ENCODE measurements at places on chromosomes 7 and 10.

- no peak for DNase-seq
These were observed 1212.3 kb downstream of the NXPH1 start for GRCh38 chr7:9645756-9646155.

- no peak for DNase-seq
These were observed 13.7 kb downstream of the DRGX start for GRCh38 chr10:49382226-49382625.

DNA sequence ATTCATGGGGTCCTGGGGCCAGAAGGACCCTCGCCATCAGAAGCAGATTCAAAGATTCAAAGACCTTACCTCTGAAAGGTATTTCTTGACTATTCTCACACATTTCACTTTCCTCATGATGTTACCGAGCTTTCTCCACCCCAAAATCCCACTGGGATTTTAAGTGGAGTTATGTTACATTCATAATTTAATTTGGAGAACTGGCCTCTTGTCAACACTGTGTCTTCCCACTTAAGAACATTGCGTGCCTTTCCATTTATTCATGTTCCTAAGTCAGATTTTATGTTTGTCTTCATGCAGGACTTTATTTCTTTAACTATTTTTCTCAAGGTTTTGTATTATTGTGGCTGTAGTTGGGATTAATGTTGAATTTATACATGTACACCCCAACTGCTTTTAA, 123.5 kb upstream of the BMPER start:
- no peak for DNase-seq

DNA sequence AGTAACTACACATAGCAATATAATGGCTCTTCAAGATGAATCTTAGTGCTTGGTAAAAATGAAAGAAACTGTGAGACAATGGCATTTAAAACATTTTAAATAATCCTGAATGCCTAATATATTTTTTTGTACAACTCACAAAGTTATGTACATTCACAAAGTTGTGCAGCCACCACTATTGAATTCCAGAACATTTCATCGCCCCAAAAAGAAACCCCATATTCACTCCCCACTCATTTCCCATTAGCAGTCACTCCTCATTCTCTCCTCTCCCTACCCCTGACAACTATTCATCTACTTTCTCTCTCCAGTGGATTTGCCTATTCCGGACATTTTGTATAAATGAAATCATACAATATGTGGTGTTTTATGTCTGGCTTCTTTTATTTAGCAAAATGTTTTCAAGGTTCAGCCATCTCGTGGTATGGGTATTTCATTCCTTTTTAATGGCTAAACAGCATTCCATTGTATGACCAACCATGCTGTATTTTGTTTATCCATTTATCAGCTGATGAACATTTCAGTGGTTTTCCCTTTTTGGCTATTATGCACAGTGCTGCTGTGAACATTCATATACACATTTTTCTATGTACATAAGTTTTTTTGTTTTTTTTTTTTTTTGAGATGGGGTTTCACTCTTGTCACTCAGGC, 34.7 kb downstream of the ENTPD7 start:
- no peak for DNase-seq

DNA sequence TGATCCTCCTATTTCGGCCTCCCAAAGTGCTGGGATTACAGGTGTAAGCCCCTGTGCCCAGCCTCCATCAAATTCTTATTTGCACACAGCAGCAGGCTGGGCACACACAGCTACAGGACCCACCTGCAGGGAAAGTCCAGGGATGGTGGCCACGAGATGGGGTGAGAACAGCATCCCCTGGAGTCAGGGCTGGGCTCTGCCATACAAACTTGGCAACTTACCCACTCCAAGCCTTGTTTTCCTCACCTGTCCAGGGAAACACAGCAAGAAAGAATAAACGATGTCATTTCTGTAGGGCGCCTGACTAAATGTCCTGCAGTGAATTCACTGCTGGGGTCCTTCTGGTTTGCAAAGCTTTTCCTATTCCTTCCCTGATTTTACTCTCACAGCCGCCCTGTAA, 5.5 kb downstream of the MYH16 start:
- no peak for DNase-seq

DNA sequence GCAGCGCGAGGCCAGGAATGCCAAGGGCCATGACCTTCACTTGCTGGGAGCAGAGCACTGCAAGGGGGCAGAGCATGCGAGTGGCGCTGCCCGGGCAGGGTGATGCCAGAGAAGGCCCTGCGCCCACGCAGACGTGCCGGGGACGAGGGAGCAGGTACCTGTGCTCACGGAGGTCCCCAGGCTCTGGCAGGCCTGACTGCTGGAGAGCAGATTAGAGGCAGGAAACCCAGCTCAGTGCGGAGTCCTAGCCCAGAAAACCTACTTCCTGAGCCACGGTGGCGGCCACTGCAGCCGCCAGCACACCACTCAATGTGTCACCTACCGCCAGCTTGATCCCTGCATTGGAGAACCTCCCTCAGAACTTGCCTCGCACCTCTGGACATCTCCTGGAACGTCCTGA, 148.4 kb downstream of the MAD1L1 start:
- DNase-seq, result no peak

- no peak for DNase-seq
These were observed 506.4 kb upstream of the C7orf33 start for GRCh38 chr7:148084138-148084537.

GRCh38 chr7:6360841-6361240, 86.9 kb downstream of the DAGLB start:
- no peak for DNase-seq

GRCh38 chr10:77400033-77400432, 237.6 kb downstream of the KCNMA1 start:
- DNase-seq, result no peak

- no peak for DNase-seq
These were observed 2.0 kb downstream of the ZNF503 start for GRCh38 chr10:75399461-75400162.

DNA sequence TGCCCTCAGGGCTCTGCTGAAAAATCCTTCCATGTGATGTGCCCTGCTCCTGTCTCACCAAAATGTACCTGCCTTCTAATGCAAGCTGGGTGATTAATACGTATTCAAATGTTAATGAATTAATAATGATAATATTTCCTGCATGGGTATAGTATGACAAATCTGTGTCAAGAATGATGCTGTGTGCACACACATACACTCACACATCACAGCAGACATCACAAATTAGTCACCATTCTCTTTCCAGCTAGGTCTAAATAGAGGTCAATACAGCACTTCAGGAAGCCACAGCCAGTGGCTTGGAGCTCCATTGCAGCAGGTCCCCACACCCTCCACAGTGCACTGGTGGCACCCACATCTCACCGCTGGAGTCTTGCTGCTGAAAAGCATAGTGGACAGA, 681.2 kb upstream of the NRP1 start:
- DNase-seq, result no peak

DNA sequence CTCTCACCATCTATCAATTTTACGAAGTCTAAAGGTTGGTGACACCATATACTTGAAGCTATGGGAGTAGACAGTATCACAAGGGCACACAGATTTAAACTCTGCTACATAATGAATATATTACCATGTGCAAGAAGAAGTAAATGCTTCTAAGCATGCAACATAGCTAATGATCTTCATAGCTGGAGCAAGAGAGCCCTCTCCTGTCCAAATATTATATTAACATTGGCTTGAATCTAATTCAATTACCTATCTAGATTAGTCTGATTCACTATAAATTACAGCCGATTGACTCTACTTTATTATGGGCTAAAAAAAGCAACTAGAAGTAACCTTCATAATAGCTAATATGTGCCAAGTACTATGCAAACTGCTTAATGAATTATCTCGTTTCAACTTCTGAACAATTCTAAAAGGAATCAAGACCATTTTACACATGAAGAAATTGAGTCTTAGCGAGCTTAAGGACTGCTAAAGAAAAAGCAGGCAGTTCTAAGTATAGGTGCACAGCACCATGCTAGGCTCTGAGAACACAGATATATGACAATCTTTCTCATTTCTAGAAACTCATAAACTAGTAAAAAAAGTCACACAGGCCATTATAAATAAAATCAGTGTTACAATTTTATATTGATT, 21.9 kb downstream of the FRA10AC1 start:
- no peak for DNase-seq

DNA sequence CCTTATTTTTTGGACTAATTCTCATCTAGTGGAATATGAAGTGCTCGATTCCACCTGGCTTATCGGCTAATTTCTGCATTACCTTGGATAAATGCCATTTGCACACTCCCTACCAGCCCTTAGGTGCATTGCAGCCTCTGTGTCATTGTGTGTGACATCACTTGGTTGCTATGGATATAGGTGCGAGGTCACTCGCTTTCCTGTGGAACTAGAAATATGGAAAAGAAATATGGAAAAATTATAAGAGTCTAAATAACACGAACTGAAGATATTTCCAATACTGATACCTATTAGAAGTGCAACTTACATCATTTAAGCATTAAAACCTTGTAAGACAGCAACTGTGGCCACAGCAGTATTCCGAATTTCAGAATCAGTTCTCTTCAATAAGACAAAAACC, 2.0 kb downstream of the YWHAG start:
- DNase-seq, result no peak

GRCh38 chr7:2498708-2499107, 20.9 kb upstream of the LFNG start:
- DNase-seq, result no peak

DNA sequence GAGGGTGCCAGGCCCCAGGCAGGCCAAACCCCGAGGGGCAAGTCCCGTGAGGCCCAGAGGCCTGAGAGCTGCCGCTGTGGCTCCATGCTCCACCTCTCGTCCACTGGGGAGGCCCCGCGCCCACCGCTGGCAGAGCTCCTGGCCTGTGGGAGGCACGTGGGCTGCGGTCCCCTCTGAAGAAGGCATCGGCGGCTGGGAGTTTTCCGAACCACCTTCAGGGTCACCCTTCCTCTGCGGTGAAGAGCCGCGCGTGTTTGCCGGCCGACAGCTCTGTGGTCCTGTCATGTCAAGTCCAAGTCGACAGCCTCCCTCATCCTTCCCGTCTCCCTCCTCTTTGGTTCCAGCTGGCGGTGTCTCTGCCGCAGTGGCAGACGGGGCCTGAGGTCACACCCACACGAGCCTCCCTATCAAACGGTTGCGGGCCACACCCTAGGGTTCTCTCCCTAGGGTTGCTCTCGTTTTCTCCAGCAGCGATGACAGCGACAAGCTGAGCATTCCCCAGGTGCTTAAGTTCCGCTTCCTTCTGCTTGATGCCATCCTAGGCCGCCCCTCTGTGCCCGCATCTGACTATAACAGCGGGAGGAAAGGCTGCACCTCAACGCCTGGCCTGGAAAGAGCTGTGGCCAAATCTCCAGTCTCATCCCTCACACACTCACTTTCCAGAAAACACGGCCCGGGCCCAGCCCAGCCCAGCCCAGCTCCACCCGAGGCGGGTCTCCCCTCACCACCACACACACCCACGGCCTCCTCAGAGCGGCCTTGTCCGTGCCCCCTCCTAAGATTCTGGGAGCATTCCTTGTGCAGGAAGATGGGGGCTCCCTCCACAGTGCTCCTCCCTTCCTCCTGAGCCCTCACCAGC, 185.0 kb downstream of the ELFN1 start:
- DNase-seq, result no peak

GRCh38 chr7:23207884-23208283, 26.0 kb downstream of the NUP42 start:
- no peak for DNase-seq

GRCh38 chr10:80501381-80501912, 36.3 kb upstream of the SH2D4B start:
- no peak for DNase-seq

DNA sequence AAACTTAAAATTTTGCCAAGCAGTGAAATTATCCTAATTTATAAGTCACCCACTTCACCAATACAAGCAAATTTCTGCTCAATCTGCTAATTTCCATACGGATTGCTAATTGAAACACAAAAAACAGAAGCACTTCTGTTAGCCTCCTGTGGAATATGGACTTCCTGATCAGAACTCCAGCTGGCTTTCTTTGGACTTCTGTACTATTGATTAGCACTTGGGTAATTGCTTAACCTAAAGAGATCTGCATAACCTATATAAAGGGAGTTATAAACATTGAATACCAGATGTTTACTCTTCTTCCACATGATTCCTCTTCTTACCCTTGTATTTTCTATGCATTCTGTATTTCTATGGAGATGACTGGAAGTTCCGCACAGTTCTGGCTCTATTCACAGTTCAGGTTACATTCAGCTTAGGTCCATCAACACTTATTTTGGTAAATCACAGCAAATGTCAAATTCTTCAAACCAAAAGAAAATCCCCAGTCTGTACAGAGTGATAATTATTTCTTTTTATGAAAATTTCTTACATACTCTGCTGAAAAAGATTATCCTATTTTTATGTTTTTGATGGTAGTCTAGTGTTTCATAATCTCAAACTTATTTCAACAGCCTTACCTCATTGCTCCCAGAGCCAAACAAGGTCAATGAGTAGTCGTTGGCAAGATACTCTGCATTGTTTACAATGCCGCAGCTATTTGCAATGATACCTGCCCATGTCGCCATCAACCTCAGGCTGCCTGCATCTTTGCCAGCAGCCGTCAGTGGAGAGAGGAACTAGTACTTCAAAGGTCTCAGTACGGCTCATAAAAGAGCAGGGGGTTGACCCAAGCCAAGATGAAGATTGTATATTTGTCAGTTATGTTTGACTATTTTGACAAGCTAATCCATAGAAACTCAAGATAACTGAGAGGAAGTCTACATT, 225.6 kb downstream of the AHR start:
- no peak for DNase-seq

GRCh38 chr10:72332423-72333111, 22.2 kb downstream of the DNAJB12 start:
- no peak for DNase-seq

GRCh38 chr10:123229927-123230630, 75.9 kb downstream of the BUB3 start:
- no peak for DNase-seq

DNA sequence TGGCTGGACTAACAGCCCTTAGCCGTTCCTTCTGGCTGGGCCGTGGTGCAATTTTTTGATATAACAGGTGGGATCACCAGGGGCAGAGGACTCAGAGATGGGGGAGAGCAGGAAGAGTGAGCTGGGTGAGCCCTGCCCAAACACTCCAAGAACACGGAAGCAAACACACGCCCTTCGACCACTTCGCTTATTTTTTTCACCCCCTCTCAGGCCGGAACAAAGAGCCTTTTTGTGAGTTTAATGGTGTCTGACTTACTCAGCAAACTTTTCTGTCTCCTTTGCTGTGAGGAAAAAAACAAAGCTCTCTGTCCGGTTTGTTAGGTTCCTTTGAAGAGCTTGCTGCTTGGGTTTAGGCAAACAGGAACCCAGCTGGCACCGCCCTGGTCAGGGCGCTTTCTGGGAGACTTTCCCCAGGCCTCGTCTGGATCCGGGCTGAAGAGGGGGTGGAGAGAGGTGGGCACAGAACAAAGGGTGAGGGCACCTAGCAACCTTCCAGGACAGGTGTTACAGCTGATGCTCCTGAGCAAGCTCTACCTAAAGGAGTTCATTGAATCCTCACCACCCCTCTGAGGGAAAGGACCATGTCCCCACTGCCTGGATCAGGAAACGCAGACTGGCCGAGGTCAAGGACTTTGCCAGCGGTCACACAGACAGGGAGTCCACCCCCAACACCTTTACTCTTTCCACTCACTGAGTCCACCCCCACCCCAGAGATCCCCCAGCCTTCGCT, 23.3 kb downstream of the CALML3 start:
- no peak for DNase-seq

GRCh38 chr7:2646336-2646679, 14.5 kb downstream of the TTYH3 start:
- DNase-seq, result no peak

Data from NCI-H187 (cell line).